ENCODE measurements at places on chromosomes 3 and 15.

GRCh38 chr15:27797765-27798164 lies 301.4 kb downstream of the OCA2 start:
- no peak for DNase-seq

- no peak for DNase-seq
These were observed 35.7 kb downstream of the ZDHHC23 start for GRCh38 chr3:113983544-113983943.

GRCh38 chr15:67138891-67139855 lies 73.8 kb downstream of the SMAD3 start:
- DNase-seq, result no peak

GRCh38 chr3:15884132-15884531 lies 86.4 kb upstream of the ANKRD28 start:
- no peak for DNase-seq

GRCh38 chr3:150887031-150887430 lies 18.2 kb downstream of the MINDY4B start:
- no peak for DNase-seq

DNA sequence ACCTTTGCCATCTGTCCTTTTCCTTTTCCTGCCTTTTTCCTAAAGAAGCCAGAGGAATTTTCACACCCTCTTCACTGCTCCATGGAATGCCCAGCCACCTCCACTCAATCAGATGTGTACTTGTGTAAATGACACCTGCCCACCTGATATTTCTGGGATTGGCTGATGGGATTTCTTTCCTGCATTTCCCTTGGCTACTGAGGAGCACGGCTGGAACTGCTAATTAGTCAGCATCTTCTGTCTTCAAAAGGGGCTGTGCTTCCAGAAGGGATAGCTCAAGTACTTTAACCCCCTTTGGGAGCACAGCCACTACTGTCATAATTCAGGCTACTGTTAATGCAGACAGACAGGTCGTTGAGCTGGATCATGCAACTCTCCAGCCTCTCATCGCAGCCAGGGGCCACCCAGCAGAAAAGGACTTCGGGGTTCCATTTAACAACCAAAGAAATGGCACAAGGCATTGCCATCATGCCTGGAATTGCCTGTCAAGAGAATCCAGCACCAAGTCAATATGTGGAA lies 38.6 kb downstream of the MGLL start:
- no peak for DNase-seq

DNA sequence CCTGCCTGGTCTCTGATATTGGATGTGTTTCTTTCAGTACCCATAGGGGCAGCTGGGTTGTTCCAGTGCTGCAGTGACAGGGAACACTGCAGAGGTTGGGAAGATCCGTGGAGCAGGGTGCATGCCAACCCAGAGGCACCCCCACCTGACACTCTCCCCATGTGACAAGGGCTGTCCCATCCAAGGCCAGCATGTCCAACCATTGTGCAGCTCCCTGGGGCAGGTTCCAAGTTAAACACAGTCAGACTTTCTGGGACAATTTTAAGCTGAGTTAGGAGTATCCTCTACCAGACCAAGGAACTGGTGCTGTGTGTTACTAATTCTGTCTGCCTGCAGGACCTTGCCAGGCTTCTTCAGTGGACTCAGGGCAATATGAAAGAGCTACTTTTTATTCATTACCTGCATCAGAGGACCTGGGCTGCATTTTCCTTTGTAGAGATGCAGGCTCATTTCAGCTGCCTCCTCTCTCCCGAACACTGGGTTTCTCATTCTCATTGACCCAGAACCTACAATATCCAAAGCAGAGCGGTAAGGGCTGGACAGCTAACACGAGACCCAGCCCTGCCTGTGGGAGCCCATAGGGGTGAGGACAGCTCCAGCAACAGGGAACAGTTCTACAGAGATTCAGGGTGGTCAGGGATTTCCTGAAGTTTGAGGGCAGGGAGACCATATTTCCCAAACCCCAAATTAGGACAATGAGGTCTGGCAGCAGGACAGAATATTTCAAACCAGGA lies 72.7 kb downstream of the SPSB4 start:
- DNase-seq, result no peak

DNA sequence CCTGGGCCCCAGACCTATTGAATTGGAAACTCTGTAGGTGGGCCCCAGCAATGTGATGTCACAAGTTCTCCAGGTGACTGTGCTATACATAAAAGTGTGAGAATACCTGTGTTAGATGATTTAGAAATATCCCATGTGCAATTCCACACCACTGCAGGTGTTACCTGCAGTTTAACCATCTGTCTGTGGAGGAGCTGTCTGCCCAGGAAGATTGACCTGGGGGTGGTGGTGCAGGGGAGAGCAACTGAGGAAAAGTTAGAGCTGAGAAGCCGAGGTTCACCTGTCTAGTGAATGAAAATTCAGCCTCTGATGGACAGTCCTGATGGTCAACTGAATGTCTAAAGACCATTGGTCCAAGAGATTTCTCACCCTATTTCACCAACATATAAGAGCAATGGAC lies 132.2 kb upstream of the SLC24A5 start:
- DNase-seq, result no peak

- DNase-seq, result peak; percentile 19
These were observed 5.0 kb downstream of the NUDT16 start for GRCh38 chr3:131386429-131387165.

GRCh38 chr3:66443118-66443803 lies 57.6 kb downstream of the LRIG1 start:
- no peak for DNase-seq

DNA sequence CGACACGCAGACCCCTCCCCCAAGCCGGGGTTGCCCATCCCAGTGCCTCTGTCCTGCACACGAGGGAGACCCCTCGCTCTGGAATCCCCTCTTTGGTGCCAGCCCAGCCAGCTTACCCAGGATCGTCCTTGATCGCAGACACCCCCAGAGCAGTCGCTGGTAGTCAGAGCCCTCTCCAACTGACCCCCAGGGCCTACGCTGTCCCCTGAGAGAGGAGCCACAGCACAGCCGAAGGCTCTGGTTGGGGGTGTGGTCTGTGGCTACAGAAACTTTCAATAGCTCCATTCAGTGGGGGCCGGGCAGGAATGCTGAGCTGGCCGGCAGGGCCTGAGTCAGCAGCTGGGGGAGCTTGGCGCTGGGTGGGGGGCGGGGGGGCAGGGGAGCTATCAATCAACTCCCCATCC lies at the start of gene LCTL:
Gene LCTL, minus strand, starts transcription at position 258 of the 404 bp plus-strand sequence. CDS start 633 bp downstream, outside the sequence.
- no peak for DNase-seq

Data from CD4-positive, alpha-beta T cell treated with Interleukin-4 for 4 hours (primary cell).